ENCODE measurements at places on chromosomes 13 and 19.

DNA sequence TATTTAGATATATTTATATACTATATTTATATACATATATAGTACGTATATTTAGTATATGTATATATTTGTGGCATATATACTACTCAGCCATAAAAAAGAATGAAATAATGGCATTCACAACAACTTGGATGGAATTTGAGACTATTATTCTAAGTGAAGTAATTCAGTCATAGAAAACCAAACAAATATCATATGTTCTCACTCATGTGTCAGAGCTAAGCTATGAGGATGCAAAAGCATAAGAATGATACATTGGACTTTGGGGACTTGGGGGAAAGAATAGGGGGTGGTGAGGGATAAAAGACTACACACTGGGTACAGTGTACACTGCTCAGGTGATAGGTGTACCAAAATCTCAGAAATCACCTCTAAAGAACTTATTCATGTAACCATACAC lies 1015.7 kb downstream of the EFNB2 start:
- DNase-seq: no peak

DNA sequence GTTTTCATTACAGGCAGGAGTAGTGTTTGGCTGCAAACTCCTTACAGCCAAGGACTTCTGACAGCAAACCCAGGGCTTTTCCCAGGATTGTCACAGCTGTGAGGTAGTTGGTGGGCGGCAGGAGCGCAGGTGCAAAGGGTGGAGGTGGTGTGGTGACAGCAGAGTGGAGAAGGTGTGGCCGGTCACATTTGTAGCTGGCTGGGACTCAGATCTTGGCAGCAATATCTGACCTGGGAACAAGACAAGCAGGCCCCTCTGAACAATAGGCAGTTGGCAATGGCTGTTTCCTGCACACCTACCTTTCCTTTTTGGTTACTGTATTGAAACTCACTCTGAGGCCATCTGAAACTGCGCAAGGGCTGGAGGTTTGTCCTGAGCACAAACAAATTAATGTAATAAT lies 327.3 kb downstream of the COG6 start:
- no peak for DNase-seq

GRCh38 chr19:55152017-55152416 lies 3.0 kb upstream of the TNNT1 start:
- no peak for DNase-seq

GRCh38 chr19:15318241-15318691 lies 14.1 kb downstream of the BRD4 start:
- no peak for DNase-seq

- DNase-seq: no peak
Measured at GRCh38 chr19:48741129-48741999, 954 bp upstream of the RASIP1 start.

DNA sequence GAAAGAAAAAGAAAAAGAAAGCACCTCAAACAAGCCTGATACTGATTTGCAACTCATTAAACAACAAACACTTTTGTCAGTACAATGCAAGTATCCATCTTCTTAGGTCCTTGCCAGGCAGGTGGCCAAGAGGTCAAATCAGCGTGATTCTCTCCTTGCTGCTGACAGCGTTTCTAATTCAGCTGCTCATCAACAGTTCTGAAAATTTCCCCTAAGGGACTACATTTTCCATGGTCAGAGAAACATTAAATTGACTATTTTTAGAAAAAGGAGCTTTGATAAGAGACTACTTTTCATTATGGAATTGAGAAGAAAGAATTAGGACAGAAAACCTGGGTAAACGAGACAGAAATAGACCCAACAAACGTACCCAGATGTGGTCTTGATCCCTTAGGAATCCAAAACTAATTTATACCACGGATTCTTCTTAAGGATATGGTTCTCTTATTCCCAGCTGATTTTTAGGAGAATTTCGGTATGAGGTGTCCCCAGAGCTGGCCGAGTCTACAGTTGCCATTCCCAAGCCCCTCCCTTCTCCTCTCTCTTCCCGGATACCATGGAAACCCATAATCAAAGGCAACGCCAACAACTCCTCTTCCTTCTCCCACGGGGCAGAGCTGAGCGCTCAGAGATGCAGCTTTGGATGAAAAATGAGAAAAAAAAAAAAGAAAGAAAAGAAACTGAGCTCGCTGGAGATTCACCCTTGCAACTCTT lies 29.5 kb upstream of the CEBPG start:
- DNase-seq: no peak

Data from stimulated activated CD8-positive, alpha-beta memory T cell treated with anti-CD3 and anti-CD28 coated beads, Interleukin-15, amount 100 ng/mL, for 4 hours (primary cell).